ENCODE measurements at places on chromosomes 3 and 15. TPM values are rescaled to one million over a fixed set of nuclear protein-coding genes. Genes with fewer than 3 reads are reported as not detected.

Gene LDHAL6B
- total RNA-seq = not detected

Gene FAH
- total RNA-seq = 45.0 TPM

Gene VIPR1
- 6.6 TPM for total RNA-seq

Gene ABI3BP
- 0.12 TPM for total RNA-seq

DNA sequence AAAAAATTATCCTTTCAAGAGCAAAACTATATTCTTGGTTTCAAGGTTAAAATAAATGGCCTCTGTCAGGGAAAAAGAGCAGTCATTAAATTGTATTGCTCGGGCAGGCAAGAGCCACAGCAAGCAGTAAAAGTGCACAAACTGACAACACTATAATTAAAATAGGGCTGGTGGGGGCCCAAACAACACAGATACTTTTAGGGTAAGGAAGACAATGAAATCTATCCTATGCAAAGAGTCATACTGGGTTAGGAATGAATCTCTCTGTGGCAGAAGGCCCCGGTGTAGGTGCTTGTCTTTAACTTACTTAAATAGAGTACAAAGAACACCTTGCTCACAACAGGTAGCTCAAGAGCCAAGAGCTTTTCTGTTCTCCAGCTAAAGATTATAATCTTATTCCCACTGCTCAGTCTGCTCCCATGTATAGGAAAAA lies 94.7 kb downstream of the DLG1 start:
- DNase-seq = no peak

GRCh38 chr15:80061582-80061981 lies 2.1 kb downstream of the ZFAND6 start:
- DNase-seq = no peak

- no peak for DNase-seq
Observed at GRCh38 chr3:23314981-23315762, 112.0 kb downstream of the UBE2E2 start.

DNA sequence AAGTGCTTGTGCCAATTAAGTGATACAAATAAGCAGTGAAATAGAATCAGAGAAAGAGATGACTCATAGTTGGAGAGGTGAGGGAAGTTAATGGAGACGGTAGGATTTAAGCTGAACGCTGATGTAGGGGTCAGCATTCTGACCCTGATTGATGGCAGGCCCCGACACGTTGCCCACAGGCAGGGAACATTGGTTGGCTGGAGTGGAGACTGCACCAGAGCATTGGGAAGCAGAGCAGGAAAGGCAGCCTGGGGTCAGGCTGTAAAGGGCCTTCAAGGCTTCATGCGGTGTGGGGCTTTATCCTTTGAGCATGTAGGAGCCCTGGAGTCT lies 68.6 kb downstream of the DCUN1D1 start:
- DNase-seq = no peak

DNA sequence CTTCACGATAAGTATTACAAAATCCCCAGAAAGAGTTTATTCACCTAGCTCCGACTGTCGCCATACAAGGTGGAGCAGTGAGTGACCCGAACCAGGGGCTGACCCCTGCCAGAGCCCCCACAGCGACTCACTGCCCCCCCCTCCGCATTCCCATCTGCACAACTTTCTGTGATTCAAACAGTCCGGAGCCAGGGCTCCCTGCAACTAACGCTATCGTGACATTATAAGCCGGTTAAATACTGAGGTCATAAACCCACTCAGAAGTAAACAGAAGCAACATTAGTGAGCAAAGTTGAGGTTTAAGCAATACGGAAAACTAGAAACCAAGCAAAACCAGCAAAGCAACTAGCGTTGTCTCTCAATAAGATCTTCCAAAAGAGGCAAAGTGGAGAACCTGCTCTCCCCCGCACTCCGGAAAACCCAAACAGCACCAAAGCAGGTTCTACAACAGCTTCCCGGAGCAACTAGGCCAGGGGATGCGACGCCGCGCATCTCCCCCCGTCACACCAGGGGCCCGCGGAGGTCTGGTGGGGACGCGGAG lies 642 bp downstream of the SCAP start:
- DNase-seq = no peak

DNA sequence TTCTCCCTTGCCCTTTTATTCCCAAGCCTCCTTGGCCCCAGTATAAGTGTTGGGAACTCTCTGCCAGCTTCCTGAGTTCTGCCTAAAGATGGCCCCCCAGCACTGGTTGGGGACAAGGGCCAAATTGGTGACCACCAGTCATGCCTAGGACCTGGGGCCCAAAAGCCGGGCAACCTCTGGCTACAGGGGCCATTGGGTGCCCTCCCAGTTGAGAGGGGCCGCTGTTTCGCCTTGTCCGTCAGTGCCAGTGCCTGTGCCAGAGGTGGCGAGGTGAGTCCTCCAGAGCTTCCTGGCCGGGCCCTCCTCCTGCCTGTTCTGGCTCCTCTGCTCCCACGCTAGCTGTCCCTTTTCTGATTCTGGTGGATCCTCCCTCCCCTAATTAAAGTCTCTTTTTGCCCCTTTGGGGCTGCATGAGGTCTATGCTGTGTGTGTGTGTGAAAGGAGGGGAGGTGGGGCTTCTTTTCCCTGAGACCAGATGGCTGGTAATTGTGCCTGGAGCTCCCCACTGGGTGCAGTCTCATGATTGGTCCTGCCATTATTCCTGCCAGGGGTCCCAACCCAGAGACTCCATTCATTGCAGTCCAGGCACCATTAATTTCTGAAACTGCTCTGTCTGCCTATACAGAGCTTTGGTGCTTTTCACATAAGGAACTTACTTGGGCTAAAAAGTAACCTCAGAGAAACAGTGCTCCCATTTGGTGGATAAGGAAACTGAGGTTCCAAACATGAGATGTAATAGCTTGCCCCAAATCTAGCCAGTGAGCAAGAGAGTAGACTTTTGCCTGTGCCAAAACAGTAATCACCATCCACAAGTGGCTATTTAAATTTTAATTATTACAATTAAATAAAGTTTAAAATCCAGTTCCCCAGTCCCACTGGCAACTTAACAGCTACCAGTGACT lies 3.1 kb upstream of the TTLL3 start:
- DNase-seq = no peak

GRCh38 chr15:43487271-43487895 lies 5.6 kb downstream of the TP53BP1 start:
- no peak for DNase-seq

DNA sequence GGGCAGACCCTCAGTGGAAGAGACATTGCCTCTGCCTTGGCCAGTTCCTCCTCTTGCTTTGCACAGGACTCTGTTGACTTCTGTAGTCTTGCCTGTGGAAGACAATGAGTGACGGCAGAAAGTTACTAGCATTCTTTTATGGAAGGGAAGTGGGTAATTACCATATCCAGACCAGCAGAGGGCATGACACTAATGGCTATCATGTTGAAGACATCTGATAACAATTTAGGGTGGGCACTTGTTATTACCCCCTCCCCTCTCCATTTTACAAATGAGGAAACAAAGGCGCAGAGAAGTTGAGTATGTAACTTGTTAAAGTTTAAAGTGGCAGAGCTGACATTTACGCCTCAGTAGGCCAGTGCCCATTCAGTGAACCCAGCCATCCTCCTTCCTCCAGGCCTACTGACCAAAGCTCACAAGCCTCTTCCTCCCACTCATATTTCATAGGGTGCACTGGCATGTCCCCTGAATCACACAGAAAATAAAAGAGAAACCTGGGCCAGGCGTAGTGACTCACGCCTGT lies 48.2 kb upstream of the FMN1 start:
- no peak for DNase-seq

GRCh38 chr3:52289747-52290595 lies 2.3 kb downstream of the GLYCTK start:
- no peak for DNase-seq

DNA sequence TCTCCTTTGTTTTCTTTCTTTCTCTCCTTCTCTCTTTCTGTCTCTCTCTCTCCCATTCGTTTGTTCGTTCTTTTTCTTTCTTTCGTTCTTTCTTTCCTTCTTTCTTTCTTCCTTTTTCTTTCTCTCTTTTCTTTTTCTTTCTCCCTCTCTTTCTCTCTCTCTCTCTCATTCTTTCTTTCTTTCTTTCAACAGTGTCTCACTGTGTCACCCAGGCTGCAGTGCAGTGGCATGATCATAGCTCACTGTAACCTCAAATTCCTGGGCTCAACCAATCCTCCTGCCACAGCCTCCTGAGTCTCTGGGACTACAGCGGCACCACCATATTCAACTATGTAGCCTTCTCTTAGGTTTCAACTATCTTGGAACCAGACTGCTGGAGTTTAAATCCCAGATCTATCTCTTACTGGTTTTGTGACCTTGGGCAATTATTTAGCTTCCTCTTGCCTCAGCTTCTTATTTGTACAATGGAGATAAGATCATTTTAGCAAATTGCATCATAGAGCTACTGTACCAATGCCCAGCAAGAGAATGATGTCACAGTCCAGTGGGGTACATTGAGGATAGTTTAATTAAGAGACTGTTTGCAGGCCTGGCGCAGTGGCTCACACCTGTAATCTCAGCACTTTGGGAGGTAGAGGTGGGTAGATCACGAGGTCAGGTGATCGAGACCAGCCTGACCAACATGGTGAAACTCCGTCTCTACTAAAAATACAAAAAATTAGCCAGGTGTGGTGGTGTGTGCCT lies 27.3 kb upstream of the PARL start:
- no peak for DNase-seq

GRCh38 chr15:68353421-68354135 lies 76.0 kb downstream of the FEM1B start:
- no peak for DNase-seq

All from activated naive CD8-positive, alpha-beta T cell treated with anti-CD3 and anti-CD28 coated beads for 36 hours (primary cell).